Foreskin keratinocyte (primary cell): ENCODE measurements at places on chromosomes 16 and 17. TPM values are rescaled to one million over a fixed set of nuclear protein-coding genes. Genes with fewer than 3 reads are reported as not detected.

The KRTAP9-1 gene
- not detected in 2 replicates for total RNA-seq

The LYRM1 gene
- 24.9 and 25.3 TPM in 2 replicates for total RNA-seq

The TGFB1I1 gene
- 18.2 and 19.7 TPM in 2 replicates for total RNA-seq

The PNMT gene
- not detected in 2 replicates for total RNA-seq

The FA2H gene
- 0.14 and 0.27 TPM in 2 replicates for total RNA-seq

The HS3ST4 gene
- not detected in 2 replicates for total RNA-seq

The KRTAP4-9 gene
- not detected in 2 replicates for total RNA-seq

The CENPX gene
- total RNA-seq = 87.1 and 87.4 TPM in 2 replicates

The CASKIN1 gene
- total RNA-seq = 0.03 and 0.04 TPM in 2 replicates

The MYH2 gene
- 0.03 TPM in 1 of 2 replicates, not detected in the other for total RNA-seq

The IRX3 gene
- 4.3 and 5.1 TPM in 2 replicates for total RNA-seq

The RAB34 gene
- total RNA-seq = 160 and 161 TPM in 2 replicates

The DRC3 gene
- total RNA-seq = 0.42 and 0.54 TPM in 2 replicates

The RNF227 gene
- total RNA-seq = 1.9 and 2.3 TPM in 2 replicates

The CCL8 gene
- not detected in 2 replicates for total RNA-seq

The CAMTA2 gene
- total RNA-seq = 20.2 and 25.4 TPM in 2 replicates

The TBC1D3K gene
- not detected in 2 replicates for total RNA-seq

The KRT32 gene
- not detected in 2 replicates for total RNA-seq

The CIBAR2 gene
- not detected in 2 replicates for total RNA-seq

The TUBG1 gene
- 113 and 129 TPM in 2 replicates for total RNA-seq

The SRCIN1 gene
- 0.25 and 0.31 TPM in 2 replicates for total RNA-seq

The LRRC75A gene
- not detected in 2 replicates for total RNA-seq

The CTRB2 gene
- total RNA-seq = not detected in 2 replicates

The RILP gene
- 5.1 and 5.5 TPM in 2 replicates for total RNA-seq

The SLC13A2 gene
- total RNA-seq = not detected in 2 replicates

The ATAD5 gene
- total RNA-seq = 8.3 and 9.2 TPM in 2 replicates

The KRTAP9-8 gene
- total RNA-seq = not detected in 2 replicates

The OSGIN1 gene
- total RNA-seq = 1.3 and 1.4 TPM in 2 replicates

The CES1 gene
- 0.10 TPM in 1 of 2 replicates, not detected in the other for total RNA-seq

The FOXN1 gene
- total RNA-seq = 0.07 and 0.28 TPM in 2 replicates

The GSDMA gene
- total RNA-seq = 3.6 and 4.3 TPM in 2 replicates

The TBC1D28 gene
- total RNA-seq = not detected in 2 replicates

The DOC2B gene
- total RNA-seq = not detected in 2 replicates

The SRL gene
- total RNA-seq = not detected in 2 replicates

The NPIPA5 gene
- 8.0 and 10.9 TPM in 2 replicates for total RNA-seq

The SLC16A13 gene
- 4.3 and 6.7 TPM in 2 replicates for total RNA-seq

The PFAS gene
- 31.6 and 33.9 TPM in 2 replicates for total RNA-seq

The DLX4 gene
- total RNA-seq = 0.14 TPM in 1 of 2 replicates, not detected in the other

The SDK2 gene
- total RNA-seq = 3.0 and 3.4 TPM in 2 replicates

The MYADML2 gene
- total RNA-seq = not detected in 2 replicates

The KIF19 gene
- total RNA-seq = 0.03 and 0.04 TPM in 2 replicates

The CHAD gene
- total RNA-seq = not detected in 2 replicates

The CDH11 gene
- 18.3 and 21.6 TPM in 2 replicates for total RNA-seq

The TBC1D3B gene
- 0.81 and 0.85 TPM in 2 replicates for total RNA-seq

The CD300C gene
- not detected in 2 replicates for total RNA-seq

The KRTAP4-3 gene
- total RNA-seq = not detected in 2 replicates
